ENCODE measurements at places on chromosomes 13 and 19. TPM values are rescaled to one million over a fixed set of nuclear protein-coding genes. Genes with fewer than 3 reads are reported as not detected.

GRCh38 chr13:97471711-97472110 is 37.7 kb downstream of the RAP2A start:
- DNase-seq, result no peak

Gene TMEM38A
- 159 TPM for polyA plus RNA-seq

DNA sequence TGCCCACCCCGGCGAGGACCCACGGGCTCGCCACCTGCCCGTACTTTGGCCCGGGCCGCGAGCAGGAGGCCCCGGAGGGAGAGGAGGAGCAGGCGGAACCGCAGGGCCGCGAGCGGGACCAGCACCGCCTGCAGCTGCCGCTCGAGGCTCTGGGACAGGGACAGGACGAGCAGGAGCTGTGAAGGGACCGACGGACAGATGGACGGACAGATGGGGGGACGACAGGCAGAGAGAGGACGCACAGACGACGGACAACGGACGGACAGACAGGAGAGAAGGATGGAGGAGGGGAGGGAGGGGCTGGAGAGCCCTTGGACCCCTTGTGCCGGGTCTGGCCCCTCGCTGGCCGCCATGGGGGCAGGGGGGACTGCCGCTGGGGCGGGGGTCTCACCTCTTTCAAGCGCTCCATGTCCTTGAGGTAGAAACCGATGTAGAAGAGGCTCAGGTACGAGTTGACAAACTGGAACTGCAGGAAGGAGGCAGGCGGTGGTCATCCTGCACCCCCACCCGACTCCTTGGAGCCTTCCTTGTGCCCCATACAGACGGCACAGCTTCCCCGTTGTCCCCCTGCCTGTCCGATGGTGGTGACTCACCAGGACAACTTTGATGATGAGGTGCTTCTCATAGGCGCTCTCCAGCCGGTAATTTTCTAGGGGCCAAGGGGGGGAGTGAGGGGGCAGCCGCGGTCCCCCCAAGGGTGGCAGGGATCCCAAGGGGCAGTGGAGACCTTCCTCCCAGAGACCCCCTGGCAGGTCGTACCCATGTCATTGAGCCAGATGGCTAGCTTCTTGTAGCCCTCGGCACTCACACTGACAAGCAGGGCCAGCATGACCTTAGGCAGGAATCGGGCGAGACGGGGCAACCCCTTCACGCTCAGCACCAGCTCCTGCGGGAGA is 5.0 kb downstream of the ANO8 start:
- DNase-seq, result no peak

Gene OR7C1
- polyA plus RNA-seq, result 0.18 TPM

Gene DOCK6
- 45.9 TPM for polyA plus RNA-seq

DNA sequence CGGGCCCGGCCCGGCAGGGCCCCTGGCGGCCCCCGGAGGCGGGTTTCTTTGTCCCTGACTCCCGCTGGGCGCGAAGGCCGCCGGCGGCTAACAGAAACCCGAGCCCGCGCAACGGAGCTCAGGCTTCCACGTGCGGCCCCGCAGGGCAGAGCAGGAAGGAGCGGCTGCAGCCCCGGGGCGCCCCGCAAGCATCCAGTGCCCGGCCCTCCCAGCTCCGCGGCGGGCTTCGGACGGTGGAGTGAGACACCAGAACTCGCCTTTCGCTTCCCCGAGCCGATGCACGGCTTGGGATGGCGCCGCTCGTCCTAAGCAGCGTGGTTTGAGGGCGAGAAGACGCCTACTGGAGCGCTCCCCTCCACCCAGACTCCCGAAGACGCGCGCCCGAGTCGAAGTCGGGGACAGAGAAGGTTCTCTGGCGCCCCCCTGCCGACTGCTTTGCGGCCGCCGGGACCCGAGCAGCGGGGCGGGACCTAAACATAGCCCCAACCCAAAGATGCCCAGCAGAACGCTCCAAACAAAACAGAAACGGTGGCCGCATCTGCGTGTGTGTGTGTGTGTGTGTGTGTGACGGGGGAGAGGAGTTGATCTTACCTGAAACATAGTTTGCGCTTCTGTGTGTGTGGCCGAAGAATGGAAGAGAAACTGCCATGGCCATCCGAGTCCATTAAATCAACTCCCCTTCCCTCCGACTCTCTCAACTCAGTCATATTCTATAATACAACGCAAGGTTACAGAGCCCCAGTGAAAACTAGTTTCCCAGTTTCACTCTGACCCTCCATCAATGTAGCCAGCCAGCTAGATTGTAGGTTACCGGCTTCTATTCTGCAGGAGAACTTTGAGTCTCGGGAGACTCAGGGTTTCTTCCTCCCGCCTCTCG is 629 bp upstream of the FGF9 start:
- DNase-seq, result peak; percentile 67

- DNase-seq, result peak; percentile 10
Measured at GRCh38 chr13:92716749-92717148, 509.9 kb upstream of the GPC6 start.

- no peak for DNase-seq
Measured at GRCh38 chr19:19528721-19529490, at the start of gene YJEFN3. YJEFN3 (plus strand) TSS chr19:19528911; CDS start chr19:19528933, 22 bp downstream.

GRCh38 chr13:28955264-28955966 is 135.3 kb downstream of the MTUS2 start:
- no peak for DNase-seq

Gene SULT2B1
- polyA plus RNA-seq, result 0.32 TPM
